ENCODE measurements at places on chromosomes 12 and 14. TPM values are rescaled to one million over a fixed set of nuclear protein-coding genes. Genes with fewer than 3 reads are reported as not detected.
A peak's percentile ranks its signal among the peaks of the same experiment; 100 is the strongest.

GRCh38 chr12:56188131-56188777 is 1.0 kb downstream of the SMARCC2 start:
- H3K27me3 ChIP-seq = no peaks in the 10 kb centered on the region
- DNase-seq = peak; percentile 82
- peak overlapping the region; percentile 52 for H3K27ac ChIP-seq
- H3K4me3 ChIP-seq = peak overlapping the region; percentile 94
- H3K36me3 ChIP-seq = peaks cover 24% of the 10 kb centered on the region
- H3K4me1 ChIP-seq = peaks cover 23% of the 10 kb centered on the region

DNA sequence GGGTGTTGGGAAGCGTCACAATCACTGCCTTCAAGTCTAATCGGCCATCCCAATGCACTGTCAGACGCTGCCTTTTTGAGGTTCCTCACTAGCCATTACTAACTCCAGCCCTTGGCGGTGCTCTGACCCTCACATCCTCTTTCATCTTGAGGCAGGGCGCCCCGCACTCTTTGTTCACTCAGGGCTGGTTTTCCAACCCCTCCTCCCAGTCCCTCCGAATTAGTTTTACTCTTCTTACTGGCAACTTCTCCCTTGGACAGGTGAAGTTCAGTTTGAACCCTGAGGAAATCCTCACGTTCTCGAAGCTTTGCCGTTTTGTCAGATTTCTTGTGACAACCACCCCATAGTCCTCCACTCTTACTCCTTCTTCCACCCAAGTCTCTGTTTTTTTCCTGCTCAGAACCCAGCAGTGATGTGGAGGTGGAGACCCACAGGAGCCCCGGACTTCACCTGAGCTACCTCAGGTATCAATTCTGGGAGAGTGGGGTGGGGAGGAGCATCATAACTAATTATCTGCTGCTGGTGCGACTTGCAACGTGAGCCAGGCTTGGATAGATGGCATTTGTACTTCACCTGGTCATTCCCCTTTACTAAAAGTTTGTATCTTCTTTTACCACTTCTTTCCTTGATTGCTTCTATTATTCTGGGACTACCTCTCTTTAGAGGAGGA is 757 bp downstream of the ZC3H10 start:
- no peaks in the 10 kb centered on the region for H3K27me3 ChIP-seq
- peaks cover 20% of the 10 kb centered on the region for H3K36me3 ChIP-seq
- H3K4me3 ChIP-seq = peak overlapping the region; percentile 85
- H3K4me1 ChIP-seq = peaks cover 29% of the 10 kb centered on the region

GRCh38 chr14:24398653-24399446 is at the start of gene NYNRIN:
NYNRIN (plus strand) TSS chr14:24399003; CDS start chr14:24399247, 244 bp downstream.
- peak within 1 kb of the TSS; percentile 72 for H3K4me3 ChIP-seq
- H3K36me3 ChIP-seq = no peaks in the 10 kb centered on the region
- H3K27me3 ChIP-seq = no peaks in the 10 kb centered on the region

The POTEM gene
- total RNA-seq = not detected

DNA sequence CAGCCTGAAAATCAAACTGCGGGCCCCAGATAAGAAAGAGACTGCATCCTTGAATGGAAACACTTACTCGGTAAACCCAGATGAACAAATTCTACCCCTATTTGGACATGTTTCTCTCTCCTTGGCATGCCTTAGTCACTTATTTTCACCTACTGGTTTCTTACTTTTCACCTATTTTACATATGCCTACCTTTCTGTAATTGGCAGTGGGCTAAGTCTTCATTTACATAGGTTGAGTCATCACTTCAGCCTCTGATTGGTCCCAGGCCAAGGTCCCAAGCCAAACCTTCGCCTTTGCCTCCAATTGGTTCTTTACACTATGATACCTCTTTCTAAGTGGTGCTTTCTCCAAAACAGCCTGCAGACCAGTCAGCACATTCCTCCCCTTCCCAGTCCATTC is 111.3 kb downstream of the DYRK2 start:
- H3K4me1 ChIP-seq = no peaks in the 10 kb centered on the region
- DNase-seq = no peak
- H3K36me3 ChIP-seq = no peaks in the 10 kb centered on the region

The SYNDIG1L gene
- not detected for total RNA-seq

DNA sequence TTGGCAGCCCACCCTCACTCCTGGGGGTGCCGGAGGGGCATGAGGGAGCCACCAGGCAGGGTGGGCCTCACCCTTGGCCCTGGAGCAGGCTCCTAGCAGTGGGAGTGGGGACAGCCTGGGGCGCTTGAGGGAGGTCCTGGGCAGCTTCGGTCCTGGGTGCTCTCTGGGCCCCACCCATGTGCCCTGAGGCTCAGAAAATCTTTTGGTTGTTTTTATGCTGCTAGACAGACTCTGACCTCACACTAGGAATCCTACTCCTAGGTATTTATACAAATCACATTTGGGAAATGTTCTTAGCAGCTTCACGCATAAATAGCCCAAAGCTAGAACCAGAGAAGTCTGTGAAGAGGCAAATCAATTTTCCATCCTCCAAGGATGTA is 10.9 kb upstream of the ULK1 start:
- H3K36me3 ChIP-seq = no peaks in the 10 kb centered on the region
- no peak overlapping the region for H3K27ac ChIP-seq
- H3K4me1 ChIP-seq = no peaks in the 10 kb centered on the region
- H3K27me3 ChIP-seq = no peaks in the 10 kb centered on the region
- H3K4me3 ChIP-seq = no peak overlapping the region
- no peak for DNase-seq

The MMAB gene
- 34.4 TPM for total RNA-seq

DNA sequence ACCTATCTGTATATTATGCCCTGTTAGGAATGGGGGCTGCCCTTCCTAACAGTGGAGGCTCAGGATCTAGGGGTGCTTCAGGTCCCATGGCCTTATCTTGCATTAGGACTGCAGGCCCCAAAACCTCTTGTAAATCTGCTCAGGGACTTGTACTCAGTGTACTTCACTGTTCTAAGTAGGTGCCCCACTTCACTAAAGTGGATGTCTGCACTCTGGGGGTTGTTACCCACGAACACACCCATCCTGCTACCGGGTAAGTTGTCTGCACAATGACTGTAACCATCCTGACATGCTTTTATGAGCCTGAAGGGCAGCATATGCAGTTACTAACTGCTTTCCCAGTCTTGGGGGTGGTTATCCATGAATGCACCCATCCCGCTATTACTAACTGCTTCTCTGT is 163.0 kb downstream of the PTCSC3 start:
- no peak for DNase-seq
- no peaks in the 10 kb centered on the region for H3K36me3 ChIP-seq
- H3K27ac ChIP-seq = no peak overlapping the region
- no peak overlapping the region for H3K4me3 ChIP-seq

GRCh38 chr12:11437966-11438365 is 42.6 kb upstream of the PRB2 start:
- H3K4me3 ChIP-seq = no peak overlapping the region
- no peaks in the 10 kb centered on the region for H3K27me3 ChIP-seq
- DNase-seq = no peak
- H3K4me1 ChIP-seq = no peaks in the 10 kb centered on the region

- H3K27me3 ChIP-seq = no peaks in the 10 kb centered on the region
- H3K36me3 ChIP-seq = no peaks in the 10 kb centered on the region
- no peaks in the 10 kb centered on the region for H3K4me1 ChIP-seq
- no peak overlapping the region for H3K4me3 ChIP-seq
- no peak overlapping the region for H3K27ac ChIP-seq
- DNase-seq = no peak
These were observed 250.4 kb downstream of the C12orf75 start for GRCh38 chr12:105580821-105581352.

- H3K4me3 ChIP-seq = no peak overlapping the region
- H3K27ac ChIP-seq = no peak overlapping the region
- no peaks in the 10 kb centered on the region for H3K36me3 ChIP-seq
These were observed 200.6 kb downstream of the AEBP2 start for GRCh38 chr12:19639781-19640415.

The CINP gene
- 49.2 TPM for total RNA-seq

DNA sequence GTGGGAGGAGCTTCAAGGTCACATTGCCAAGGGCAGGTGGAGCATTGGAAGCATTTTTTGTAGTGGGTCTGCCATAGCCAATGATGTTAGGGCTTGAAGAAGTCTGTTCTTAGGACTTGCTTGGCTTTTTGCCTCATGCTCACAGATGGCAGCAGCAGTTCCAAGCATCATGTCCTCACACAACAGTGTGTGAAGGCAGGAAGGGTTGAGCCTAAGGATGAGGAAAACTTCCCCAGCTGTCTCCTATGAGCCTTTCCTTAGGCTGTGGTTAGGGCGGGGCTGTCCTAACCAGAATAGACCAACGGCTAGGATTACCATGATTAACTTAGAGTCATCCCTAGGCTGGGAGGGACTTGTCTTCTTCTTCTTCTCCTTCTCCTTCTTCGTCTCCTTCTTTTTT is 76.2 kb upstream of the KCNA1 start:
- no peak overlapping the region for H3K27ac ChIP-seq
- DNase-seq = no peak
- no peaks in the 10 kb centered on the region for H3K4me1 ChIP-seq
- H3K27me3 ChIP-seq = no peaks in the 10 kb centered on the region
- H3K4me3 ChIP-seq = no peak overlapping the region
- H3K36me3 ChIP-seq = no peaks in the 10 kb centered on the region

The AMN gene
- under 0.01 TPM for total RNA-seq

DNA sequence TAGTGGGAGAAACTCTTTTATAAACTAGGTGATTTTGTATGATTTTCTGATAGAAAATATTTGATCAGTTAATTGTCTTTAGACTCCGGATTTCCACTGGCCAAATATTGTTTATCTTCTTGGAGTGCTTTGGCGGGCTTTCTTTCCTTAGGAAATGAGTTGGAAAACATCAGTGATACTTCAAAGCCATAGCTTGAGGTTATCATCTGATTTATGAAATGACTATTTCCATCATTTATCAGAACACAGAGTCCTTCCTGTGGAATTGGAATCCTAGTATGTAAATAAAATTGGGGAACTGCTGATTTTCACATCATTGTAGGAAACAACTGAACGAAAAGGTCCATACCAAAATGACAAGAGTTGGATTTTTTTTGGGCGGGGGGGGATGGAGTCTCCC is 186.0 kb upstream of the DCN start:
- no peaks in the 10 kb centered on the region for H3K4me1 ChIP-seq
- DNase-seq = no peak
- no peak overlapping the region for H3K4me3 ChIP-seq
- no peak overlapping the region for H3K27ac ChIP-seq
- no peaks in the 10 kb centered on the region for H3K27me3 ChIP-seq
- no peaks in the 10 kb centered on the region for H3K36me3 ChIP-seq

- H3K27me3 ChIP-seq = no peaks in the 10 kb centered on the region
- DNase-seq = no peak
- no peaks in the 10 kb centered on the region for H3K4me1 ChIP-seq
- no peak overlapping the region for H3K27ac ChIP-seq
- no peaks in the 10 kb centered on the region for H3K36me3 ChIP-seq
These were observed 40.7 kb downstream of the KIF26A start for GRCh38 chr14:104179126-104179525.

The IL22 gene
- total RNA-seq = not detected

GRCh38 chr12:81644503-81644902 is 114.6 kb downstream of the PPFIA2 start:
- no peak overlapping the region for H3K4me3 ChIP-seq
- no peaks in the 10 kb centered on the region for H3K4me1 ChIP-seq
- H3K27ac ChIP-seq = no peak overlapping the region

The MYF5 gene
- not detected for total RNA-seq

GRCh38 chr14:74144789-74145188 is 60.0 kb downstream of the LIN52 start:
- no peaks in the 10 kb centered on the region for H3K36me3 ChIP-seq
- H3K27me3 ChIP-seq = no peaks in the 10 kb centered on the region
- no peaks in the 10 kb centered on the region for H3K4me1 ChIP-seq
- no peak overlapping the region for H3K4me3 ChIP-seq

GRCh38 chr14:75492832-75493591 is 29.3 kb upstream of the BATF start:
- H3K4me3 ChIP-seq = no peak overlapping the region
- no peaks in the 10 kb centered on the region for H3K27me3 ChIP-seq

GRCh38 chr12:125381373-125381772 is 316.1 kb downstream of the AACS start:
- no peak overlapping the region for H3K4me3 ChIP-seq
- no peak overlapping the region for H3K27ac ChIP-seq
- no peak for DNase-seq
- H3K27me3 ChIP-seq = no peaks in the 10 kb centered on the region
- H3K4me1 ChIP-seq = no peaks in the 10 kb centered on the region
- H3K36me3 ChIP-seq = no peaks in the 10 kb centered on the region

GRCh38 chr12:30012816-30013450 is 229.2 kb upstream of the TMTC1 start:
- no peak overlapping the region for H3K4me3 ChIP-seq
- no peaks in the 10 kb centered on the region for H3K36me3 ChIP-seq
- DNase-seq = no peak
- H3K27ac ChIP-seq = no peak overlapping the region
- H3K27me3 ChIP-seq = no peaks in the 10 kb centered on the region

The TGM1 gene
- total RNA-seq = 0.36 TPM

GRCh38 chr14:104977681-104978653 is at the start of gene AHNAK2:
AHNAK2 (minus strand) TSS chr14:104978374; CDS start chr14:104978237, 137 bp downstream.
- H3K36me3 ChIP-seq = no peaks in the 10 kb centered on the region
- H3K4me1 ChIP-seq = peaks cover 20% of the 10 kb centered on the region
- peak; percentile 98 for DNase-seq
- peak within 1 kb of the TSS; percentile 68 for H3K4me3 ChIP-seq
- H3K27me3 ChIP-seq = no peaks in the 10 kb centered on the region
- H3K27ac ChIP-seq = no peak within 1 kb of the TSS

The GCH1 gene
- total RNA-seq = 3.3 TPM

GRCh38 chr14:40911141-40911540 is 695.5 kb upstream of the LRFN5 start:
- H3K36me3 ChIP-seq = no peaks in the 10 kb centered on the region
- DNase-seq = no peak
- H3K4me1 ChIP-seq = no peaks in the 10 kb centered on the region
- H3K4me3 ChIP-seq = no peak overlapping the region
- H3K27me3 ChIP-seq = no peaks in the 10 kb centered on the region

DNA sequence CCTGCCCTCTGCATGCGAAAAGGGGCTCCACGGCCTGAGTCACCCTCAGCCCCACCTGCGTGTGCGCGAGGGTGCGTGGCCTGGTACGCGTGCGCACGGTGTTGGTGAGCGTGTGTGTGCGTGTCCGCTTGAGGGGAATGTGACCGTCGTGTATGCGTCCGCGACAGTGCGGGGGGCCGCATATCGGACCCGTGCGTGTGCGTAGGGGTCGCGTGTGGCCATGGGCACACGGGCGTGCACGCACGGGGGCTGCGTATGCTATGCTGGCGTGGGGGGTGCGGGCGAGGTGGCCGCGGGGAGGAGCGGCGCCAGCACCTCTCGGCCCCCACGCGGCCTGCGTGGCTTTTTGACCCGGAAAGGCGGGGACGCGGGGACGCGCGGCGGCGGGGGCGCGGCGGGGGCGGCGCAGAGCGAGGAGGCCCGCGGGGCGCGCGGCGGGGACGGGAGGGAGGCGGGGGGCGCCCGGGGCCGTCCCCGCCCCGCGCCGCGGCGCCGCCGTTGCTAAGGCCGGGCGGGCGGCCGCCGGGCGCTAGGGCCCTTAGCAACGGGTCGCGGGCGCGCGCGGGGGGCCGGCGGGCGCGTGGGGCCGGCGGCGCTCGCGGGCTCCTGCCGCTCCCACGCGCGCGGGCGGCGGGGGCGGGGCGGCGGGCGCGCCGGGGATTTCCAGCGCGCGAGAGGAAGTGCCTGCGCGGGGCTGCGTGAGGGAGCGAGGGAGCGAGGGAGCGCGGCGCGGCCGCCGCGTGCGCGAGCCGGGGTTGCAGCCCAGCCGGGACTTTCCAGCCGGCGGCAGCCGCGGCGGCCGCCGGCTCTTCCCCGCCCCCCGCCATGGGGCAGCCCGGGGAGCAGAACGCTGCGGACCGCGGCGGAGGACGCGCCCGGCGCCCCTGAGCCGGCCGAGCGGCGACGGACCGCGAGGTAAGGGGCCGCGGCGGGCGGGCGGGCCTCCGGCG is at the start of gene TRAF3:
TRAF3 (plus strand) TSS at position 689 of the 950 bp plus-strand sequence. CDS start 92,753 bp downstream, outside the sequence.
- H3K4me1 ChIP-seq = peaks cover 27% of the 10 kb centered on the region
- peak; percentile 100 for DNase-seq
- no peaks in the 10 kb centered on the region for H3K36me3 ChIP-seq
- peak within 1 kb of the TSS; percentile 53 for H3K27ac ChIP-seq

The HOXC12 gene
- total RNA-seq = under 0.01 TPM

The CEP128 gene
- total RNA-seq = 7.7 TPM

Data from osteoblast (primary cell).